ENCODE measurements at places on chromosomes 1 and 21. TPM values are rescaled to one million over a fixed set of nuclear protein-coding genes. Genes with fewer than 3 reads are reported as not detected.

The KRTAP21-2 gene
- total RNA-seq = not detected

The LAPTM5 gene
- total RNA-seq = 150 TPM

The AKNAD1 gene
- not detected for total RNA-seq

DNA sequence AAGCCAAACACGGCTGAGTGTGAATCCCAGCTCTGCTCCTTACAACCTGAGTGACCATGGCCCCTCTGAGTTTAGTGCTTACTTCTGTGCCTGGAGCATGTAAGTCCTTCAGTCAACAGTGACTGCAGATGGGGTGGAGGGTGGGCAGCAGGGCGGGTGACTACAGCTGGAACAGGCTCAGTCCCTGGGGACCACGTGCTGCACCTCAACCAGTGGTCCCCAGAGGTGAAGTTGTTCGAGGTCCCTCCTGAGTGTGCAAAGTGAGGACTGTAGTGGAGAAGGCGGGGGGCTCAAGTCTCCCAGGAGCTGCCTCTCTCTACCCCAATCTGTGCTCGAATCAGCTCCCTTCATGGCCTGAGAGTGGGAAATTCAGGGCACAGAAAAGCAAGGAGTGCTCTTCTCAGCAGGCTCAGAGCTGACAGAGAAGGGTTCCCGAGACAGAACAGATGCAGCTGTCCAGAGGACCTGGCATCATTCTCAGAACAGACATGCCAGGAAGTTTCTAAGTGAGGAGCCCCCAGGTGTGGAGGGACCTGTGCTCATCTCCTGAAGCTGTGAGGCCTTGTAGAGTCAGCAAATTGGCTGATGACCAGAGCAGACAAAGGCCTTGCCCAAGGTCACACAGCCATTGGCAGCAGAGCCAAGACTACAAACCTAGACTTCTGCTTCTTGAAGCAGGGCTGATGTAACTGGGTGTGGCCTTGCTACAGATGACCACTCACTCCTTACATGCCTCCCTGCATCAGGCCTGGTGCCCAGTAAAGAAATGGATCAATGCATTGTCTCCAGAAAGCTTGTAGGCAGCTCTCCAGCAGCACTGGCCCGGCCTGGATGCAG lies 61.7 kb upstream of the EDN2 start:
- DNase-seq = no peak

GRCh38 chr1:100881687-100882086 lies 13.0 kb downstream of the EXTL2 start:
- no peak for DNase-seq

DNA sequence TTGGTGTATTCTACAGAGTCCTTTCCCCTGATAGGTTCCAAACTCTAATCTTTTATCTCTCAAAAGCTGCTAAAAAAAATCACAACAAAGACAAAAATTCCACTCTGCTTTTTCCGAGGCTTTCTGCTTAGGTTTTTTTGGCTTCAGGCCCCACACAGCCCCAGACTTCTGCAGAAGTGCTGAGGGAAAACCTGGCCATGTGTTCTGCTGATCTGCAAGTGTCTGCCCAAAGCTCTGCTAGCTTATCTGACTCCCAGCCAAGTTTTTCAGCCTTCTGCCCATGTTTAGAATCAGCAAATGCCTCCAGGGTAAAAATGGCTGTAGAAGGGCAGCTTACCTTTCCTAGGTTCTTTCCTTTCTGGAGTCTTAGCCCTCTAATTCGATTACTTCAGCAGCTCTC lies 28.4 kb downstream of the DISP3 start:
- DNase-seq = no peak

DNA sequence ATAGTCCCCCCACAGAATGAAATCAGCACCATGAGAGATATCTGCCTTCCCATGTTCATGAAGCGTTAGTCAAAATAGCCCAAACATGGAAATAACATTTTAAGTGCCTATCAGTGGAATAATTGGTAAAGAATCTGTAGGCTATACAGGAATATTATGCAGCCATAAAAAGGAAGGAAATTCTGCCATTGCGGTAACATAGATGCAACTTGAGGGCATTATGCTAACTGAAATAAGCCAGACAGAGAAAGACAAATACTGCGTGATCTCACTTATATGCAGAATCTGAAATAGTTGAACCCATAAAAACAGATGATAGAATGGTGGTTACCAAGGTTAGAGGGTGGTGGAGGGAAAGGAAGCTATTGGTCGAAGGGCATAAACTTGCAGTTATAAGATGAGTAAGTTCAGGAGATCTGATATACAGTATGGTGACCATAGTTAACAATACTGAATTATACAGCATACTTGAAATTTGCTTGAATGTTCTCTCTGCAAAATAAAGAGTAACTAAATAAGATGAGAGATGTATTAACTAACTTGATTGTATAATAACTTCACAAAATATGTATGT lies 699 bp upstream of the IL23R start:
- no peak for DNase-seq

DNA sequence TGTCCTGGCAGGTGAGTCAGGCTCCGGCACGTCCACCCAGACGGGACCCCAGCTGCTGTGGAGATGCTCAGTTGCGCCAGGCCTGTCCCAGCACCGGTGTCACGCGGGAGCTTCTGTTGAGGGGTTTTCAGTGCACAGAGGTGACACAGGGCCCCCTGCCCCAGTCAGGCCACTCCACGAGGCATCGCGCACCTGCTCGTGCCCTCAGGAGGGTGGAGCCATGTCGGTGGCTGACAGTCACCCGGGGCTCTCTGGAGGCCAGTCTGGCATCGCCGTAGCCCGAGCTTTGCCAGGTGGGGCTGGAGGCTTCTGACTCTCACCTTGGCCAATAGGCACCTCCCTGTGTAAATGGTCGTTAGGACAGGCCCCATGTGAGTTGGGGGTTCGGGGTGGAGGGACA lies 11.1 kb downstream of the TMEM240 start:
- no peak for DNase-seq
